ENCODE measurements at places on chromosomes 16 and 17.

GRCh38 chr16:58458606-58459343, 41.2 kb upstream of the NDRG4 start:
- DNase-seq, result no peak

- no peak for DNase-seq
Measured at GRCh38 chr16:2230376-2230775, 5.9 kb upstream of the DNASE1L2 start.

- DNase-seq, result no peak
Measured at GRCh38 chr17:62847426-62847825, 39.3 kb upstream of the MARCHF10 start.

- DNase-seq, result no peak
Measured at GRCh38 chr16:23058576-23058975, 90.7 kb downstream of the USP31 start.

DNA sequence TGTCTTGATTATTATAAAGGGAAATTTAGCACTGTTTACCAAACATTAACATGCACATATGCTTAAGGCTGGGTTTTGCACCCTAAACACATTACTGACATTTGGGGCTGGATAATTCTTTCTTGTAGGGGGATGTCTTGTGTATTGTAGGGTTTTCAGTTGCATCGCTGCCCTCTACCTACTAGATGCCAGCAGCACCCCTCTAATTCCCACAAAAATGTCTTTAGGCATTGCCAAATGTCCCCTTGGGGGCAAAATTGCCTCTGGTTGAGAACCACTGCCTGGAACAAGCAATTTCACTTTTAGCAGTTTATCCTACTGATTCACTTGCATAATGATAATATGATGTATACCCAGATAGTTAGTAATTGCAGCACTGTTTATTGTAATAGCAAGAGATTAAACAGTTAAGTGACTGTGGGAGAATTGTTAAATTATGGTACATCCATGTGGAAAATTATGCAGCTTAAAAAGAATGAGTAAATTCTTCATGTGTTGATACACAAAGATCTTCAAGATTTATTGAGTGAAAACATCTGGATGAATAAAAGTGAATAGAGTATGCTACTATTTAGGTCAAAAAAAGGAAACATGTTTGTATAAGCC, 18.4 kb downstream of the PRSS54 start:
- no peak for DNase-seq

DNA sequence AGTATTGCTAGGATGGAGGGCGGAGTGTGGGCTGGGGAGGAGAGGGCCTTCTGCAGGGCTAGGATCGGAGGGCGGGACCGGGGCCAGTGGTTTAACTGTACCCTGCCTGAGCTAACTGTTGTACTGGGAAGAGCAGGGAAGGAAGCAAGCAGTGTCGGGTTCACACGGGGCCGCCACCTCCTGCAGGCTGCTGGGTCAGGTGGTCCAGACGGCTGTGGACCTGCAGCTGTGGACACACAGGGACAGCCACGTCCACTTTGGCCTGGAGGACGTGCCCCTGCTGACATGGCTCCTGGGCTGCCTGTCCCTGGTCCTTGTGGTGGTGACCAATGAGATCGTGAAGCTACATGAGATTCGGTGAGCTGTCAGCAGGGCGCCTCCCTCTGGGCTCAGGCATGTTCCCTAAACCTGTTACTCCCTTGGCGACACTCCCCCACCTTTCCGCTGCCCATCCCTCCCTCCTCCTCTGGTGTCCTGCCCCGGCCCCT, 16.6 kb downstream of the CASKIN2 start:
- peak; percentile 37 for DNase-seq

- DNase-seq, result no peak
Measured at GRCh38 chr16:29821643-29822115, 1.4 kb downstream of the MVP start.

- DNase-seq, result no peak
Measured at GRCh38 chr16:29905668-29906067, 5.4 kb downstream of the ASPHD1 start.

- no peak for DNase-seq
Measured at GRCh38 chr16:71264299-71264698, 24.9 kb downstream of the CMTR2 start.

- DNase-seq, result no peak
Measured at GRCh38 chr16:839643-840408, 39.3 kb upstream of the GNG13 start.

DNA sequence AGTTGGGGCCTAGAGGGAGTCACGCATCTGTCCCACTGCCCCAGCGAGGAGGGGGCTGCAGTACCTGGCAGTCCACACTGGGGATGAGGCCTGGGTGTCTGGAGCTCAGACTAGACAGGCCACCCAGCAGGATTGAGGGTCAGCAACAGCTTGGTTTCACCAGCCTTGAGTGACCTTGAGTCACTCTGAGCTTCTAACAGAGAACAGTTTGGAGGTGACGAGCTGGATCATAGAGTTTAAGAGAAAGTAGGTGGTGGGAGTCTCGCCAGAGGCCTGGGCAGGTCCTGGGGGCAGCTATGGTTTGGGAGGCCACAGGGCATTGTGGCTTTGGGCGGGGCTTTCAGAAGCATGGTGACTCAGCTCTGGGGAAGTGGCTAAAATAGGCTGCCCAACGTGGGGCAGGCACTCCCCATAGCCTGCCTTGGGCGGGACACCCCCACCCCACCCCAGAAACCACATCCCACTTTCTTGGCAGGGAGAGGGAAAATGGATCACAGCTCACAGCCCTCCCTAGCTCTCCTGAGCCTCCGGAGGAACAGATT, 20.5 kb downstream of the CDC42EP4 start:
- DNase-seq, result peak; percentile 68

DNA sequence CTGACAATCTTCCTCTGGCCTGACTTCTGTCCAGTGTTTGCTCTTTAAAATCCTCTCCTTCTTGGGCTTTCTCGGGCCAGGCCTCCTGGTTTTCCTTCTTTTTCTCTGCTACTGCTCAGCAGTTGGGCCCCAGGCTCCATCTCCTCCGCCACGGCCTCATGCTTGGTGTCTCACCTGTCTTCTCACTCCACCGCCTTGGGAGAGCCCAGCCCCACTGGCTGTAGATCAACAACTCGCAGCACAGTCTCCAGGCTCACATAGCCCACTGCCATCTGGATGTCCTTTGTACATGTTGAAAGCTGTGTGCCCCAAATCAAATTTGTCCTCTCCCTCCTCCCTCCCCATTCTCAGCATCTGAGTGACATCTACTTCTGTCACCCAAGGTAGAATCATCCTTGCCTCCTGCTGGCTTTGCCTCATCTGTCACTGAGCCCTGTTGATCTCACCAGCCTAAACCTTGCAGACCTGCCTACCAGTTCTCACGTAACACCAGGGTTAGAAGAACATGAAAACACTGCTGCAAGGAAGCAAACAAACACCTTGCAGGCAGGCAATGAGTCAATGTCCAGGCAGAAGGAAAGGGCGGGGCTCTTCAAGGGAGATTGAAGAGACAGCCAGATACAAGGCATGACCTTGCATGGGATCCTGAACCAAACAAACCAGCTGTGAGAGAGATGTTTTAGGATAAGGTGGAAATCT, 103.2 kb upstream of the SMURF2 start:
- DNase-seq, result no peak

GRCh38 chr16:57190136-57190535, 4.0 kb downstream of the RSPRY1 start:
- no peak for DNase-seq

DNA sequence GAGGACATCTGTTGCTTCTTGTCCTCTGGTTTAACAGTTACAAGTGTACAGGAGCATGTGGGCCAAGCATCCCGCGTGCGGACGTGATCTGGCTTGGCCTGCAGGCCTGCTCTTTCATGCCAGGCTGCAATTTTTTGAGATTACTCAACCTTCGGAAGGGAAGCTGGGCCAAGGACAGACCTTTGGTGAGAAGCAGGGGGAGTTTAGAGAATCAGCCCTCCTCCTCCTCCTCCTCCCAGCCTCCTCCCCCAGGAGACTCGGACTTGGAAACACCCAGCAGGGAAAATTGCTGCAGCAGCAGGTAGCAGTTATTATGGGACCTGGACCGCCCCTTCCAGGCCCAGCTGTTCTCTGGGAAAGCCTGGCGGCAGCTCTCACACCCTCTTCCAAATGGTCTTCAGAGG, 5.1 kb upstream of the KLHL36 start:
- DNase-seq, result peak; percentile 86

DNA sequence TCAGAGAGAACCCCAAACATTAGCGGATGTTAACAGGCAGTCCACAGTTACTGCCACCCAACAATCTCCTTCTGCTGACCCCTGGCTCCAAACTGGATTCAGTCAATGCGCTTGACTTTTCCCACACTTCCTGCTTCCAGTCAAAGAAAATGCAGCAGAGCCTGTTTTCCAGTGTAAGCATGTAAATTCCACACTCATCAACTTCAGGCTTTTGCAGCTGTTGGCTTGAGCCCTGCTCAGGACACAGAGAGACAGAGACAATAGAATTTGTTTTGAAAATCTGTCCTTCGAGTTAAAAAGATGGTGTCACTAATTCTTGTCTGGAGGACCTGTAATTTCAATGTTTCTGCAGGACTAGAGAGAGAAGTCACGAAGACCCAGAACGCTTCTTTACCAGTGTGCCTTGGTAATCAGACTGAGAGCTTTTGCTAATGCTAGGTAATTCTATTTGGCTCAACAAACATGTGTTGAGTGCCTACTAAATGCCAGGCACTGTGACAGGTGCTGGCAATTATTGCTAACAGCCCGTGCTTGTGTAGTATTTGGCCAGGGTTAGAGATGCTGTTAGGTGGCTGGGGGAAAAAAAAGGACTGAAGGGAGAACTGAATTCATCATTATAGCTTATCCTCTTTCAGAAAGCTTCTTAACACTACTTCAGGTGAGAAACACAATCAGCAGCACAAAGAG, 32.5 kb downstream of the HOXB1 start:
- DNase-seq, result no peak

DNA sequence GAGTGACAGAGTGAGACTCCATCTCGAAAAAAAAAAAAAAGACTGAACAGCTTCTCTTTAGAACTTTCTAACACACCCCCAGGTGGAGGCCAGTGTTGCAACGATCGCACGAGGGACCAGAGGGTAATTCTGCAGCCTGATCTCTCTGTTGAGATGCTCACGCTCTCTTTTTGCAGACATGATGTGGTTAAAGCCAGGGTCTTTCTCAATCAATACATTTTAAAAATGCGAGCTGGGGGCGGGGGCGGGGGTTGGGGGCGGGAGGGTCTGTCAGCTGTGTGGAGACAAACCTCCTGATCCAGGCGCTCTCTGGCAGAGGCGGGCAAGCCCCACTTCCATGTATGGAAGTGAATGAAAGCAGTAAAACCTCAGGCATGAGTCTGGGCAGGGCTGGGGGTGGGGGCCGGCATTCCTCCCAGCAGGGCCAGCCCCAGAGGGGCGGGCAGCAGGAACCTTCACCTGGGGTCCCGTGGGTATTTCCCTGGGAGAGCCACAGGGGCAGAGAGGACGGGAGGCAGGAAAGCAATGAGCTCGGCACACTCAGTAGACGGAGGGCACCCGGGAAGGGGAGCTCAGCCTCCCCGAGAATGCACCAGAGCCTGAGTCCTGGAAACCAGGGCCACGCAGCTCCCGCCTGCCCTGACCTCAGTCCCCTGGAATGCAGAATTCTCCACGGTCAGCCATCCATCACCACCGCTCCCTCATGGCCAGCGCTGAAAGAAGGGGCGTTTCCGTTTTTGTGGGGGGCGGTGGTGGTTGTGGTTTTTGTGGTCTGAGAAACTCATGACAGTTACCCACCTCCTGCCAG, 28.0 kb downstream of the NXN start:
- DNase-seq, result peak; percentile 27

- DNase-seq, result no peak
Measured at GRCh38 chr16:15960124-15960971, 10.9 kb downstream of the ABCC1 start.

DNA sequence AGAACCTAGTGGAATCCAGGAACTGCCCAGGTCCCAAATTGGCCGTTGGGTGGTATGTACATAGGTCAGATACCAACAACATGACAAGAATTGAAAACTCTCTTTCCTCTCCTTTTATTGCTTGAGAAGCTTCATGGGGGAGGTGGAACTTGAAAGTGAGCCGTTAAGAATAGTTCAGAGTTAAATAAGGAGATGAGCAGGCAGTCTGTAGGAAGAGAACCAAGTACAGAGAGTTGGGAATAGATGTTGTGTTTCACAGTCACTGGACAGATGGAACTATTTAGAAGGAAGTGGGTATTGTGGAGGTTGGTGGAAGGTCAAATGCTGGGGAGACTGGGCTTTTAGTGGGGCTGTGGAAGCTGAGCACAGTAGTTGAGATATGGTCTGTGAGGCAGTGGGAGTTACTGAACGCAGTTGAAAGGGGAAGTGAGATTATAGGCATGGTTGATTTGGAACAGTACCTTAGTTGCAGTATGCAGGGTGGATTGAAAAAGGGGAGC, 26.4 kb downstream of the ARHGAP44 start:
- DNase-seq, result no peak

GRCh38 chr17:74134991-74135390, 68.5 kb upstream of the RPL38 start:
- DNase-seq, result no peak

DNA sequence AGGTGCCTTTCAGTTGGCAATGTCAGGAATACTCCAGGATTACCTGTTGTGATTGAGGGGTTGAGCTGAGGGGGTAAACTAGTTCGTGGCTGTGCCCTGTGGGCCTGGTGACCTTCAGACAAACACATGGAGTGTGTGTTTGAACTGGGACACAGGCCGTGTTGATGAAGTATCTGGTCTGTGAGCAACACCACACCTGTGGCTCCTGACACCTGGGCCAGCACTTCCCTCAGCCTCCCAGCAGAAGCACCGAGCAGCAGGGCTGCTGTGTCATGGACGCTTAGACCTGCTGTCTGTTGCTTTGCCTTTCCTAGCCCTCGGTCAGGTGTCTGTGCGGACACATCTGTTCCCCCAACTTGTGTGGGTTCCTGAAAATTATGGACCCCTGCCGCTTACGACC, 82.9 kb downstream of the KSR1 start:
- no peak for DNase-seq

GRCh38 chr17:80219763-80220053, 425 bp downstream of the SGSH start:
- DNase-seq, result no peak

DNA sequence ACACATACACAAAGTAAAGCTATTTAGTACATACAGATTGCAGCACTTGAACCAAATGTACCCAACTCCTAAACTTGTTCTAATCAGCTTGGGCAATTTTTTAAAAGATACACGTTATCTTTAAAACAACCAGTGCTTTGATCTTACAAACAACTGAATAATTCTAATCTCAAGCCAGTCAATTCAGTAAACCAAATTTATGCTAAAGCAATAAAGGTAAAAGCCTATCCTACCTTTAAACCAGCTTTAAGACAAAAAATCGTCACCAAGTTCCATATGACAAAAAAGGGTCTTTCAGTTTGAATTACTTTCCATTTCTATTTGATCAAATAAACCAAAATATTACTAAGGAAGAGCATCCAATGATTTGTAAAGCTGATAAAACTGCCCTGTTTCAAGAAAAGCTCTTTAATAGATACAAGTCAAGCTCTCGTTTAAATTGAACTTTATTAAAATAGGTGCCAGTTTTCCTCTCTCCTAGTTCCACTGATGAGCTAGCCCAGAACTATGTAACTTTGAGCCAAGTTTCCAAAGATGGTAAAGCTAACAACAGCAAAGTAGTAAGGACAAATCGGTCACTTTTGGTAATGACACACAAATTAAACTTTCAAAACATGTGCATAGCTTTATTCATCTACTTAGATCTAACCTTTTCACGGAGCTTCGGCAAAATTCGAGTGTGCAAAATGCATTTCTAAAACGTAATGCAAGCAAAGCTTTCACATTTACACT, 10.2 kb downstream of the CRYBA1 start:
- no peak for DNase-seq

Data from left ventricle myocardium superior (tissue), 1 donor.